D341Med (cell line): ENCODE measurements at places on chromosomes 13 and 19.

DNA sequence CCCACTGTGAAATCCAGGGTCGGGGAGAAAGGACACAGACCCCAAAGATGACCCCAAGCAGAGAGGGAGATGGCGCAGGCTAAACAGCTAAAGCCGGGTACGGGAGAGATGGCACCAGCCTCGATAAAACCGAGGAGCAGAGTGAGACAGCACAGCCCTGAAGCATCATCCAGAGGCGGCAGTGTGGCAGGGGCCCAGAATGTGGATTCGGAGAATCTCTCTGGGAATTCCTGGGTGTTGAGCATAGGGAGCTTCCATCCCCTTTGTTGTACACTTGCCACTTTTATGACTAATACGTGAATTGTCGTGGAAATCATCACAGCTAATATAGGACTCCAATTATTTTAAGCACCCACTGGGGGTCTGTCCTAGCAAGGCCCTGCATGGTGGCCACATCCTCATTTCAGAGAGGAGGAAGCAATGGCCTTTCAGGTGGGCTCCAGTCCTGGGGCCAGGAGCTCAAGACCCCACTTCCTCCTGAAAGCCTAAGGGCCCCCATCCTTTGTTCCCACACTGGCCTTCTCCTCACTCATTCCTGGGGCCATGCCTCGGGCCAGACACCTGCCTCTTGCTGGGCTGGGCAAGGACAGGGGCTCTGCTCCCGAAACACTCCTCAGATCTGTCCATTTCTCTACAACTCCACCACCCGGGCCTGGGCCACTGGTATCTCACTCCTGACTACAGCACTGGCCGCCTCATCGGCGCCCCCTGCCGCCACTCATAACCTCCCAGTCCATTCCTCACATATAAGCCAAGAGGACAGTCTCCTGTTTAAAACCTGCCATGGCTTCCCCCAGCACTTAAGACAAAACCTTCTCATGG is 29.3 kb upstream of the ATP1A3 start:
- no peak for DNase-seq

- DNase-seq = no peak
These were observed 92.1 kb downstream of the GPC6 start for GRCh38 chr13:93318534-93319254.

DNA sequence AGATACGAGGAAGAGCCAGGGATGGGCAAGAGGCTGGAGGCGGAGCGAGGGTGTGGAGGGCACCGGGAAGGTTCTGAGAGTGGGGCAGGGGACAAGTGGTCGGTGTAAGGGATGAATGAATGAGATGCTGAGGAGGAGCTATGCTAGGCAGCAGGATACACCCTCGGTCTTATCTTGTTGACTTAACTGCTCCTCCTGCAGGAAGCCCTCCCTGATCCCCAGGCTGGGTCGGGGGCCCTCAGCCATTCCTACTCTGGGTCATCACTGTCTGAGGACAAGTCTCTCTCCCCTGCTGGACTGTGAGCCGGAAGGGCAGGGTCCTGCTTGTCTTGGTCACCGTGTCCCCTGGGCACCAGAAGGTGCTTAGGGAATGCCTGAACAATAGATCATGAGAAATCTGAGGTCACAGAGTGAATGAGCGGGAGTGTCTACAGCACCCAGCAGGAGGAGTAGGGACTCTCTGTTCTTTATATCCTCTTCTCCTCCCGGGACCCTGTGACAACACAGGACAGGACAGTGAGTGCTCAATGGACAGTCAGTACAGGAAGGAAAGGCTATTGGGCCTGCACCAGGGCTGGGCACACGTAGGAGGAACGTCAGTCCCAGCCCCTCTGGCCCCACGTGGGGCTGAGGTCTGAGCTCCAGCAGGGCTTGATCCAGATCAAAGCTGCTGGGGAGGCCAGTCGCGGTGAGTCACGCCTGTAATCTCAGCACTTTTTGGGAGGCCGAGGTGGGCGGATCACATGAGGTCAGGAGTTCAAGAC is 6.5 kb downstream of the NKPD1 start:
- DNase-seq = no peak

DNA sequence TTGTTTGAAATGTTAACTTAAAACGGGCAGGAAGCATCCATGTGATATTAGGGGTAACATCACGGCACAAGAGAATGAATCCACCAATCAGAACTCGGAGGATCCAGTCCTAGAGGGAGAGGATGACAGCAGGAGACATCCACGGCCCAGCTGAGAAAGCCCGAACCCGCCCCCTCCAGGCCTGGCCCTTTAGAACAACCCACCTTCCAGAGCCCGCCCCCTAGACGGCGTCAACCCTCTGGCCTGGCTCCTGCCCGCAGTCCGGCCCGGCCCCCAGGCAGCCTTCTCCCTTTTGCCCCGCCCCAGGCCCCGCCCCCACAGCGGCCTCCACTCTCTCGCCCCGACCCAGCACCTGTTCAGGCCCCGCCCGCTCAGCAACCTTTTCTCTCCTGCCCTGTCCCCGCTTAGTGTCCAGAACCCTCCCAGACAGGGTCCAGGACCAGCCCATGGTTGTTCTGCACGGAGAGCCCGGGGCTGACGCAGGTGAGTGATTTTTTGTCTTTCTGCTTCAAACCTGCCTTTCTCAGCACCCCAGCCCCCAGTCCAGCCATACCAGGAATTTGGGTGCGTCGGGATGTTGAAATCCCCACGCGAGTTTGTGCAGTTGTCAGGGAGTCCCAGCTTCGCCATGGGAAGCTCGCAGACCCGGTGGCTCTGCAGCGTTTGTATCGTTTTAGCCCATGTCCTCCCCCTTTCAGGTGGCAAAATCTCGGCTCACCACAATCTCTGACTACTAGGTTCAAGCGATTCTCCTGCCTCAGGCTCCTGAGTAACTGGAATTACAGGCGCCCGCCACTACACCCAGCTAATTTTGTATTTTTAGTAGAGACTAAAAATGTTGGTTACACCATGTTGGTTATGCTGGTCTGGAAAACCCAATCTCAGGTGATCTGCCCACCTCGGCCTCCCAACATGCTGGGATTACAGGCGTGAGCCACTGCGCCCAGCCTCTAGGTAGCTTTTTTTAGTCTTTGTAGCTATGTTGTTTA is 16.1 kb downstream of the ZNF816 start:
- peak; percentile 38 for DNase-seq

DNA sequence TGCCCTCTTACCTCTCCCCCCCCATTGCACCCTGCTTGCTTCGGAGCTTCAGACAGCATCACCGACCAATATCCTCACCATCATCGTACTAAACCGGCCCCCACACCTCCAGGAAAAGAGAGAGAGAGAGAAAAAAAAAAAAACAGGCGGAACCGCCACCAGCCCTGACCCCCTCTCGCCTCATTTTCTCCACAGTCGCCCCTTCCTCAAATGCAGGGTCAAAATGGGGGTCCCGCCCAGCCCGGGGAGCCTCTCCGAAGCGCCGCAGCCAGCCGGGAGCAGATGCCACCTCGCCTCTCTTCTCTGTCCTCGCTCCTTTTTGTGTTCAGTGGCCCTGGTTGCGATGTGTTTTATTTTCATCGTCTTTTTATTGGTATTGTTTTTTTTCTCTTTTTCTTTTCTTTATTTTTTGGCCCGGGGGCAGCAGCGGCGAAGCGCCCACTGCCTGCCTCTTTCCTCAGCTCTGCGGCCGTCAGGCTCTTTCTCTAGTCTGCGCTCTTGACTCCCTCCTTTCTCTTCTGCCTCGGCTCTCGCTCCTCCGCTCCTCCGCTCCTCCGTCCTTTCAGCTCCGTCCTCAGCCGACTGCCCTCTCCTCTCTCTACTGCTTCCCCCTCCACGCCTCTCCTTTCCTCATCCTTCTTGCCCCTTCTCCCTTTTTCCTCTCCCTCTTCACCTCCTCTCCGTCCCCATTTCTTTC is 41.4 kb downstream of the DEDD2 start:
- no peak for DNase-seq

DNA sequence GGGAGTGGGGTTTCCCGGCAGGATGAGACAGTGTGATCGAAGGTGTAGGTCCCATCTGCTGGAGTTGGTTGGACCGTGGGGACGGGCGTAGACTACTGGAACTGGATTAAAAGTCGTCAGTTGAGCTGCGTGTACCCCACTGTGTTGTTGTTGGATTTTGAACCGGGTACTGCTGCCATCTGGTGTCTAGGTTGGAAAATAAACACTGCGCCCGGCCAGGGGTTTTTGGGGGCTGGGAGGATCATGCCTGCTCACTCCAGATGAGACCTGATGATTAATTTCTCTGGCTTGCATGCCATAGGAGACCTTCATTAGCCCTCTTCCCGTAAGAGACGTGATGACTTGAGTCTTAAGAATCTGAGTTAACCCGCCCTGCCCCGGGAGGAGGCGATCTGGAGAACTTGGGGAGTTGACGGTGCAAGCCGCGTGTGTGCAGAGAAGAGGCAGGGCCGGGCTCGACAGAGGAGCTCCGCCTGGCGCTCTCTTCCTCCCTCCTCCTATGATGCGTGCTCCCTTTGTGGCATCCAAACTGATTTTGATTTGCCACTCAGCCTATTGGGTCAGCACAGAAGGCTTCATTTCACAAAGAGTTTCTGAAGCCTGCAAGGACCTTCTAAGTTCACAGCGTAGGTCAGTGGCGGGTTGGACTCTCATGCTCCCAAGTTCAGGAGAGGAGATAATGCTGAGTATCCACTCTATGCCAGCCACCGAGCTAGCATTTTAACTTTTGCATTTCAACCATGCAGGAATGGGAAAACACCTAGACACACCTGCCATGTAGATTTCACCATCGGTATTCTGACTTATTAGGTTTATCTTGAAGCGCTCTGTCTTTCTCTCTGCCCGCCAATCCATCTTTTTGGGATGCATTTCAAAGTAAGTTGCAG is 2.7 kb downstream of the UHRF1 start:
- peak; percentile 80 for DNase-seq

DNA sequence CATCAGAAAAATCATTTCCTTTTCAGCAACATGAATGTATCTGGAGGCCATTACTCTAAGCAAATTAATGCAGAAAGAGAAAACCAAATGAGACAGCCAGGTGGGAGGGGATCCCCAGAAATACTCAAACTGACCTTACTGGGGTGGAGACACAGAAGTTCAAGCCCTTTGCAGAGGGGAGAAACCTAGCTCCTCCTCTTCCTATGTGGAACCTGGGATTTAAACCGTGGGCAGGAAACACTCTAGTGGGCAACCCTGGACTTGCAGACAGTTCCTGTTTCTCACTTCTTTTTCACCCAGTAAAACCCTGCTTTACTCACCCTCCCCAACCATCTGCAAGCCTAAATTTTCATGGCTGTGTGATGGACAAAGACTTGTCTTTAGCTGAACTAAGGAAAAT is 61.3 kb downstream of the SLITRK6 start:
- no peak for DNase-seq

- no peak for DNase-seq
These were observed 16.0 kb downstream of the CAMSAP3 start for GRCh38 chr19:7611541-7612279.
